ENCODE measurements at places on chromosomes 2 and 18.

DNA sequence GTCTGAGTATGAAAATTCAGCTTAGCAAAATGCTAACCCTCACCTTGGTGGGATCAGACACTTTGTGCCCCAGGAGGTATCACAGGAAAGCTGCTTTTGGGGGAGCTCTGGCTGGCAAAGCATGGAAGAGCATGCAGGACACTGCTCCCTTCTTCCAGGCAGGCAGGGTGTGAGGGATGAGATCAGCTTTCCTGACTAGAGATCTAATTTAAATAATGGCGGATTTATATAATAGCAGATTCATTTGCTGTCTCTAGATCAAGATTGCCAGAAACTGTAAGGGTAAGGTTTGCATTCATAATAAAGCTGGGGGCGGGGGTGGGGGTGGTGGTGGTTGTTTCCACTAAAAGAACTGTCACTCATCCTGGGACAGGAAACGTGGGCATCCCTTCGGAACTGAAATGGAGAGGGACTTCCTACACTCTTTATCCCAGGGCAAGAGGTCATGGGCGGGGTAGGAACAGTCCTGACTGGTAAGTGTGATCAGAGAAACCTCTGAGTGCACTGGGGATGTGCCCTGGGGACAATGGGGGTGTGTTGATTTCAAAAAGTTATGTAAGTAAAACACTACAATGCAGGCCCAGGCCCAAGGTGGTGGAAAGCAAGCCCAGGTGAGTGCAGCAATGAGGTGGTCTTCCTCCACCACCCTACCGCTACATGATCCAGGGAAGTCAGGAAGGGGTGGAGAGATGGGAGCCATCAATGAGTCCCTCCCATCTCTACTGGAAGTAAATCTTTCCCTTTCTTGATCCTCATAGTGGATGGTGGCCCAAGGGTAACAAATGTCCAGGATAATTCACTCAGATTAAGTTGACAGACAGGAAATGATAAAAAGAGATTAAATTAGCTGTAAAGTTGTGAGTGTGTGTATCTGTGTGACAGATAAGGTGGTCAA is 171.4 kb upstream of the SERPINE2 start:
- DNase-seq: no peak

DNA sequence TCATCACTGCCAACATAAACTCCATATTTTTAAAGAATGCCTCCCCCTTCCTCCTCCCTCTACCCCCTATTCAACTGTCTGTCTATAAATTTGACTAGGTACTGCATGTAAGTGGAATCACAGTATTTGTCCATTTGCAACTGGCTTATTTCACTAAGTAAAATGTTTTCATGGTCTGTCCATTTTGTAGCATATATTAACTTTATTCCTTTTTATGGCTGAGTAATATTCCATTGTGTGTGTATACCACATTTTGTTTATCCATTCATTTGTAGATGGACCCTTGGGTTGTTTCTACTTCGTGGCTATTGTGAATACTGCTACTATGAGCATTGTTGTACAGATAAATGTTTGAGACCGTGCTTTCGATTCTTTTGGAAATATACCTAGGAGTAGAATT is 10.7 kb downstream of the SEH1L start:
- no peak for DNase-seq

- no peak for DNase-seq
These were observed 15.0 kb upstream of the ELOA2 start for GRCh38 chr18:47050468-47050867.

DNA sequence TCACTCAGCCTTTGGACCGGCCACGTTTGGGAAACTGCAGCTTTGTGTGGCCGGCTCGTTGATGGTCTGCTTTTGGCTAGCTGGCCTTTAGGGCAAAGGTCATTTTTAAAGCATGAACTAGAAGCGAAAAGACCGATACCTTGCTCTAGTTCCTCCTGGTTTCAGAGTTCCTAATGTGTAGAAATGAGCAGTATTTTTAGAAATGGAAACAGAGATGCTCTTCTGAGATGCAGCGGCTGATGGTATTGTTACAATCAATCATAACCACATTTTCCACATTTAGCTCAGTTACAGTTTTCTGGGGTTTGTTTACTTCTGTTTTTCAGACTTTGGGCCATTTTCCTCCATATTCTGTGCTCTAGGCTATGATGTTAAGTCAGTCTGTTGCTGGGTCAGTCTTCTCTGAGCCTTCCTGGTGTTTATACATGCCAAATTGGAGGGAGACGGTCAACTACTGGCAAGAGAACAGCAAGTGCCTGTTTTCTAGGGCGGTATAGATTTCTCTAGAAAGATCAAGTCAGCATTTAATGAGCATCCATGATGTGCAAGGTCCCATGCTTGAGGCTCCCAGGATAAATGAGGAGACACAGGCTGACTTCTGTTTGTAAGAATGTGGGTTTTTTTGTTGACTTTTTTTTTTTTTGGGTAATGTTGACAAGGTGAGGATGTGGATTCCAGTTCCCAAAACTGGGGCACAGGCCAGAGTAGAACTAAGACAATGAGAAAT is 28.0 kb downstream of the RNF144A start:
- DNase-seq: no peak

- no peak for DNase-seq
These were observed 19.0 kb upstream of the ESPNL start for GRCh38 chr2:238081150-238081549.

GRCh38 chr2:202423139-202423538 is 47.0 kb downstream of the BMPR2 start:
- DNase-seq: no peak

Measured in Caki2 (cell line).